Neuronal stem cell (in vitro differentiated cells): ENCODE measurements at places on chromosomes 16 and 17.
A peak's percentile ranks its signal among the peaks of the same experiment; 100 is the strongest.

DNA sequence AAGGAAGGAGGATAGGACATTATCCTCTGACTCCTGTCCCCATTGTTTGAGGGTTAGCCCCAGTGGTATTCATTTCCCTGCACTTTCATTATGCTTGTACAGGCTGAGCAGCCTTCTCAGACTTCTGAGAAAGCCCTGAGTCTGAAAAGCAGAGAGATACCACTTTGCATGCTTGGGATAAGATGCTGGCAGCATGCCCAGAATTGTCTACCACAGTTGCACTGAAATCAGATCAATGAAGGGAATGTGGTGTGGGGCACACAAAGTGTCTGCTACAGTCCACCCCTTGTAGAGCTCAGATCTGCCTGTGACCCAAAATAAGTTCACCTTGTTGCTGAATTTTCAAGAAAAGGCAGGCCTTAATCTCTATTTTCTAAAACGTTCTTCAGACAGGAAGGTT lies 160.6 kb downstream of the CCT6B start:
- no peaks in the 10 kb centered on the region for H3K27me3 ChIP-seq
- no peak overlapping the region for H3K4me3 ChIP-seq
- no peak overlapping the region for H3K27ac ChIP-seq
- peaks cover 5% of the 10 kb centered on the region for H3K4me1 ChIP-seq
- no peaks in the 10 kb centered on the region for H3K36me3 ChIP-seq
- DNase-seq: no peak

GRCh38 chr16:52597772-52598483 lies 51.0 kb upstream of the TOX3 start:
- no peaks in the 10 kb centered on the region for H3K4me1 ChIP-seq
- no peak overlapping the region for H3K4me3 ChIP-seq
- peak; percentile 31 for DNase-seq
- no peaks in the 10 kb centered on the region for H3K36me3 ChIP-seq

DNA sequence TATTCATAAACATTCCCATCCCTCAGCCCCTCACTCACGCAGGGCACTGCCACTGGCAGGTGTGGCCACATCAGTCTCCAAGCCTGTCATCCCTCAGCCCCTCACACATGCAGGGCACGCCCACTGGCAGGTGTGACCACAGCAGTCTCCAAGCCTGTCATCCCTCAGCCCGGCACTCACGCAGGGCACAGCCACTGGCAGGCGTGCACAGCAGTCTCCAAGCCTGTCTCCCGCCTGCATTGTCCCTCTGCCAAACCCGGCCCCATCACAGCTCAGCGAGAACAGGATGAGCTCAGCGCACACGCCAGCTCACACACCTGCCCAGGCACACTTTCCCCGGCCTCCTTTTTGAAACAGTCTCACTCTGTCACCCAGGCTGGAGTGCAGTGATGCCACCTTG lies 11.4 kb upstream of the KREMEN2 start:
- no peak overlapping the region for H3K4me3 ChIP-seq
- no peaks in the 10 kb centered on the region for H3K27me3 ChIP-seq

GRCh38 chr16:1119129-1119528 lies 23.1 kb upstream of the C1QTNF8 start:
- H3K27ac ChIP-seq: no peak overlapping the region
- no peaks in the 10 kb centered on the region for H3K36me3 ChIP-seq
- no peaks in the 10 kb centered on the region for H3K27me3 ChIP-seq
- peaks cover 6% of the 10 kb centered on the region for H3K4me1 ChIP-seq
- DNase-seq: no peak

DNA sequence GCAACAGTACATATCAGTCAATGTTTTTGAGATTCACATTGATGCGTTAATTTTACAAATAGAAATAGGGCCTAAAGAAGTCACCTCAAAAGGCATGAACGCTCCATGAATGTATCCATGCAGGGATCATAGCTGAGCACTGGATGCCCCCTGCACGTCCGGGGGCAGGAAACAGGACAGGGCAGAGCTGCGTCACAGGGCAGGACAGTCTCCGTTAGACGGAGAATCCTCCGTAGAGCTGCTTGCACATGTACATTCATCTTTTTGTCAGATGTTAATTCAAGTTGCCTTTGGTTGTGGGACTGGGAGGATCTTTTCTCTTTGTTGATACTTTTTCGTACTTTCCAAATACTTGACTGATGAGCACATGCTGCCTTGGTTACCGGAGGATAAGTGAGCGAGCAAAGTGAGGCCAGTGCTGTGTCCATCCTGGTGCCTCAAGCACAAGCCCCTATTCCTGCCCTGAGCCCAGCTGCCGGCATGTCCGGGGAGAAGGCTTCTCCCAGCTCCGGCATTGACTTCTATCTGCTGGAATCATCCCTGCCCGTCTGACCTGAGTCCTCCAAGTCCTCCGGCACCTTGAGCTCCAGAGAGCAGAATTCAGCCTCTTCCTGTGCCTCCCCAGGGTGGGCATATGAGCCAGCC lies 15.0 kb downstream of the GAA start:
- DNase-seq: no peak
- H3K4me3 ChIP-seq: no peak overlapping the region
- H3K27me3 ChIP-seq: no peaks in the 10 kb centered on the region
- H3K4me1 ChIP-seq: peaks cover 8% of the 10 kb centered on the region
- peaks cover 3% of the 10 kb centered on the region for H3K36me3 ChIP-seq

DNA sequence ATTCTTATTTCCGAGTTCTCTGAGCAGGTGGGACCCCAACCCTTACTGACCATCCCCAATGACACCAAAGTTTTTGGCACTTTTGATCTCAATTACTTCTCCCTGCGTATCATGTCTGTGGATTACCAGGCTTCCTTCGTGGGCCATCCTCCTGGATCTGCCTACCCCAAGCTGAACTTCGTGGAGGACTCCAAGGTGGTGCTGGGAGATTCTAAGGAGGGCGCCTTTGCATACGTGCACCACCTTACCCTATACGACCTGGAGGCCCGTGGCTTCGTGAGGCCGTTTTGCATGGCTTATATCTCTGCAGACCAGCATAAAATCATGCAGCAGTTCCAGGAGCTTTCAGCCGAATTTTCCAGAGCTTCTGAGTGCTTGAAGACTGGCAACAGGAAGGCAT lies 868 bp downstream of the SMCR8 start:
- H3K27me3 ChIP-seq: no peaks in the 10 kb centered on the region
- no peak overlapping the region for H3K27ac ChIP-seq
- H3K36me3 ChIP-seq: peaks cover 23% of the 10 kb centered on the region
- H3K4me1 ChIP-seq: peaks cover 20% of the 10 kb centered on the region
- H3K4me3 ChIP-seq: peak overlapping the region; percentile 94

DNA sequence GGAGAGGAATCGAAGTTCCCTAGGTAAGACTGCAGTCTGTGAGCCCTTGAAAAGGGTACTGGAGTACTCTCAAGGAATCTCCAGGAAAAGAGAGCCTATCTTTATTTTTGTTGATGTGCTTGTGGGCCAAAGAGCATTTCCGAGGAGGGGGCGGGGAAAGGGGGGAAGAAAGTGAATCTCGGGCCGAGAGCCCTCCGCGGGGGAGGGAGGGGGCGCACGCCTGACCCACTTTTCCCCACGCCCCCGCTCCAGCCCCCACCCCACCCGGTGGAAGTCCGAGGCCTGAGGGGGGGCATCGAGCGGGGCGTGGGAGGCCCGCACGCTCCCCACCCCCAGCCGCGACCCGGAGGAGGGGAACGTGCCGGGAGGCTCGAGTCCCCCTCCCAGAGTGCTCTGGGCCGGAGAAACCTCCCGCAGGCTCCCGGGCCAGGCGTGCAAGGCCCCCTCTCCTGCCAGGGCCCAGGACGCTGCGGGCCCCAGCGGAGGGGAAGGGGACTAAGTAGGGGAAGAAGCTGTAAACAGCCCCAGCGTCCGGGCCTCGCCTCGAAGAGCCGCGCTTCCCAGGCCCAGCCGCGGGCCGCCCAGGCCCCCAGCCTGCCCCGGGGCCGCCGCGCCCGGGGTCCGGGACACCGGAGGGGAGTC lies 444 bp downstream of the HELZ start:
- H3K27ac ChIP-seq: peak overlapping the region; percentile 46
- no peak for DNase-seq
- H3K4me3 ChIP-seq: peak overlapping the region; percentile 90

DNA sequence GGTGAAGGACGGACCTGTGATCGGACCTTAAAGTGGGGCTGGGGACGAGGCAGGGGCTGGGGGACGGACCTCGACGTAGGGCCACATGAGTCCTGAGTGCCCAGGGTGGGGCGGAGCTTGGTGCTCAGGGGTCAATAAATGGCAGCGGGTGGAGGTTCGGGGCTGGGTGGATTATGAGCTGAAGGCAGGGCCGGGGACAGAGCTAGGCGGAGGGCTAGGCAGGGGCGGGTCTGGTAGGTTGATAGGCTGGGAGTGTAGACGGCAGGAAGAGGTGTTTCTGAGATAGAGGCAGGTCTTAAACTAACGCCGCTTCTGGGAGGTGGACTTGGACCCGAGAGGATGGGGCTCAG lies 733 bp downstream of the CHRNB1 start:
- H3K27me3 ChIP-seq: no peaks in the 10 kb centered on the region
- H3K36me3 ChIP-seq: no peaks in the 10 kb centered on the region
- peak overlapping the region; percentile 37 for H3K27ac ChIP-seq
- H3K4me1 ChIP-seq: peaks cover 22% of the 10 kb centered on the region

DNA sequence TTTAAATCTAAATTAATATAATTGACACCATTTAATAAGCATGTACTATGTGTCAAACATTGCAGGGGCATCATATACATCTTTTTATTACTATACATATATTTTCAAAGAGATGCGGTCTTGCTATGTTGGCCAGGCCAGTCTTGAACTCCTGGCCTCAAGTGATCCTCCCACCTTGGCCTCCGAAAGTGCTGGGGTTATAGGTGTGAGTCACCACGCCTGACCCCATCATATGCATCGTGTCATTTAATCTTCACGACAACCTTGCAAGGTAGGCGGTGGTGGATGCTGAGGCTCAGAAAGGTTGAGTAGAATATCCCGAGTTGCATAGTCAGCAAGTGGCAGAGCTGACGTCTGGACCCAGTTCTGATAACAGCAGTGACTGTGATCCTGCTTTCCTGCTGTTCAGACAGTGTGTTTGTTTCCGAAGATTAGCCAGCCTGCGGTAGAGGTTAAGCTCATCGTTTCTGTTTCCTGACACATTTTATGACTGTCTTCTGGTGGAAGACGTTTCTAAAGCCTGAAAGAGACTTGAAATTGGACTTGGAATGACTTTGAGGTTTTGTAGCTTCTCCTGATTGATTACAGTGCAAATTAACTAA lies 316.6 kb downstream of the SNX29 start:
- no peaks in the 10 kb centered on the region for H3K36me3 ChIP-seq
- H3K27me3 ChIP-seq: no peaks in the 10 kb centered on the region
- H3K27ac ChIP-seq: no peak overlapping the region

DNA sequence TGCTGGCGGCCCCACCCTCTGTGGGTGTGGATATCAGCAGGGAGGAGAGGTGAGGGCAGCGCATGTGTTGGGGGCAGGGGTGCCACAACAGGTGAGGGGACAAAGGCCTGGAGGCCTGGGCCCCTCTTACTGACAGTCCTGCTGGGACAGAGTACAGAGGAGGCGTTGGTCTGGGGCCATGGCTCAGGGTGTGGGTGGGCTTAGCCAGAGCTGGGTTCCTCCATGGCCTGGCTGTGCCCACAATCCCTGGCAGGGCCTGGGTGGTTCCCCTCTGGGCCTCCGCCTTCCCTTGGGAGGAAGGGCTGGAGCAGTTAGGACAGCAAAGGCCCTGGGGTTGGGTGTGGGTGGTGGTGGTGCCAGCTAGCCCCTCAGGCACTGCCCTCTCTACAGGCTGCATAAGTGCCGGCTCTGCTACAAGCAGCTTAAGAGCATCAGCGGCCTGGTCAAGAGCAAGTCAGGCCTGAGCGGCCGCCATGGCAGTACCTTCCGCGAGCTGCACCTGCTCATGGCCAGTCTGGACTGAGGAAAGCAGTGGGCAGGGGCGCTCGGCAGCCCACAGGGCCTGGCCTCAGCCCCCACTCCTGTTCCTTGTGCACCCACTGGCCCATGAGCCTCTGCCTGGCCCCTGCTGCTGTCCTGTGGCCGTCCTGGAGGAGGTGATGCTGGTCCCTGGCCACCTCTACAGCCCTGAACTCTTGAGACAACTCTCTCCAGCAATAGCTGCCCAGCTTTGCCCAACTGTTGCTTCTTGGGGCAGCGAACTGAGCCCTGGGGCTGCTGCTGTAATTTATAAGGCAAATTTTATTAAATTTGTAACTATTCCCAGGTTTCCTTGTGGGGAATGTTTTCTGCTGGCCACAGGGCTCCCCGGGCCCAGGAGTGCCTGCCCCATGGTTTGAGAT lies 21.1 kb downstream of the KATNB1 start:
- H3K36me3 ChIP-seq: peaks cover 19% of the 10 kb centered on the region
- no peak overlapping the region for H3K4me3 ChIP-seq
- no peak overlapping the region for H3K27ac ChIP-seq
- no peaks in the 10 kb centered on the region for H3K27me3 ChIP-seq

GRCh38 chr17:61335105-61335844 lies 64.4 kb upstream of the TBX2 start:
- H3K4me1 ChIP-seq: peaks cover 2% of the 10 kb centered on the region
- H3K27me3 ChIP-seq: no peaks in the 10 kb centered on the region
- H3K27ac ChIP-seq: no peak overlapping the region
- DNase-seq: no peak

DNA sequence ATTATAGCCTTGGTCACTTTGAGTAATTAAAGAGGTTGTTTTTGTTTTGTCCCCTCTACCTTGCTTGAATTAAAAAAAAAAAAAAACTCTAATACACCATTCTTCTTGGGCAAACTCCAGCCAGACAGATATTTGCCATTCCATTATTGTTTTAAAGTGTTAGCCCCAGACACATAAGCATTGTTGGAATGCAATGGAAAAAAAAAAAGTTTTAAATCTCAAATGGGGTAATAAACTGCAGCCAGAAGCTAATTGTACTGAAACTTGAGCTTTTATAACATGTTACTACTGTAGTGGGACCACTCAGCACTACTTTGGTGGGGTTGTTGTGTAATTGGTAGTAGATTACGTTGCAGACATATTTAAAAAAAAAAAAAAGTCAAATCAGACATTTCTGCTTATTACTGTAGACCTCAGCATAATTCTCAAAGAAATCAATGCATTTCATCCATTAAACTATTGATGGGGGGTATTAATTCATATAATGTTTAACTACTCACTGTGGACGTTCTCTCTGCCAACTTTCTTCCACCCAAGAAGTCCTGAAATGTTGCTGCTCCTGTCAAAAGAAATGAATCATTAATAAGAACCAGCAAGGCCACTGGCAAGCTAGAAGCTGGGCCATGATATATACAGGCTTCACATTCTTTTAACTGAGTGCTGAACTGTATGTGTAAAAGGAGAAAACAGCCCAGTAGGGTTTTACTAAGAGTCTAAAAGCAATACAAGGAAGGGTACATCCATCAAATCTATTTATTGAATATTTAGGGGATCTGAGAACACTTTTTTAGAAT lies 626.6 kb upstream of the SOX9 start:
- no peak for DNase-seq
- no peaks in the 10 kb centered on the region for H3K4me1 ChIP-seq
- H3K4me3 ChIP-seq: no peak overlapping the region

- DNase-seq: no peak
- no peaks in the 10 kb centered on the region for H3K4me1 ChIP-seq
- no peak overlapping the region for H3K4me3 ChIP-seq
- no peak overlapping the region for H3K27ac ChIP-seq
- no peaks in the 10 kb centered on the region for H3K36me3 ChIP-seq
- H3K27me3 ChIP-seq: no peaks in the 10 kb centered on the region
Observed at GRCh38 chr17:36864827-36865430, 72.3 kb upstream of the LHX1 start.

- no peaks in the 10 kb centered on the region for H3K27me3 ChIP-seq
- H3K27ac ChIP-seq: no peak overlapping the region
- DNase-seq: no peak
- no peak overlapping the region for H3K4me3 ChIP-seq
Observed at GRCh38 chr17:61354895-61355874, 44.5 kb upstream of the TBX2 start.

GRCh38 chr17:50676065-50676975 lies 31.4 kb downstream of the ANKRD40 start:
- no peak overlapping the region for H3K4me3 ChIP-seq
- H3K4me1 ChIP-seq: peaks cover 3% of the 10 kb centered on the region
- H3K27me3 ChIP-seq: no peaks in the 10 kb centered on the region
- no peak for DNase-seq
- H3K27ac ChIP-seq: no peak overlapping the region
